ENCODE measurements at places on chromosomes 16 and 17. TPM values are rescaled to one million over a fixed set of nuclear protein-coding genes. Genes with fewer than 3 reads are reported as not detected.

- H3K4me3 ChIP-seq: no peak overlapping the region
- H3K27me3 ChIP-seq: peaks cover 9% of the 10 kb centered on the region
- H3K4me1 ChIP-seq: peaks cover 6% of the 10 kb centered on the region
- H3K27ac ChIP-seq: no peak overlapping the region
- peak; percentile 33 for DNase-seq
- H3K36me3 ChIP-seq: no peaks in the 10 kb centered on the region
Measured at GRCh38 chr17:80408872-80409271, 6.1 kb upstream of the ENDOV start.

GRCh38 chr17:68867759-68868516 lies 87.3 kb downstream of the ABCA8 start:
- H3K4me1 ChIP-seq: no peaks in the 10 kb centered on the region
- no peak overlapping the region for H3K27ac ChIP-seq
- no peak overlapping the region for H3K4me3 ChIP-seq

- DNase-seq: no peak
- H3K27ac ChIP-seq: peak overlapping the region; percentile 61
- no peak overlapping the region for H3K4me3 ChIP-seq
- H3K36me3 ChIP-seq: no peaks in the 10 kb centered on the region
Measured at GRCh38 chr16:88758944-88759244, 26.1 kb downstream of the PIEZO1 start.

- H3K27me3 ChIP-seq: no peaks in the 10 kb centered on the region
- DNase-seq: no peak
- H3K36me3 ChIP-seq: no peaks in the 10 kb centered on the region
- H3K4me3 ChIP-seq: no peak overlapping the region
Measured at GRCh38 chr17:70084476-70084875, 9.5 kb downstream of the KCNJ16 start.

DNA sequence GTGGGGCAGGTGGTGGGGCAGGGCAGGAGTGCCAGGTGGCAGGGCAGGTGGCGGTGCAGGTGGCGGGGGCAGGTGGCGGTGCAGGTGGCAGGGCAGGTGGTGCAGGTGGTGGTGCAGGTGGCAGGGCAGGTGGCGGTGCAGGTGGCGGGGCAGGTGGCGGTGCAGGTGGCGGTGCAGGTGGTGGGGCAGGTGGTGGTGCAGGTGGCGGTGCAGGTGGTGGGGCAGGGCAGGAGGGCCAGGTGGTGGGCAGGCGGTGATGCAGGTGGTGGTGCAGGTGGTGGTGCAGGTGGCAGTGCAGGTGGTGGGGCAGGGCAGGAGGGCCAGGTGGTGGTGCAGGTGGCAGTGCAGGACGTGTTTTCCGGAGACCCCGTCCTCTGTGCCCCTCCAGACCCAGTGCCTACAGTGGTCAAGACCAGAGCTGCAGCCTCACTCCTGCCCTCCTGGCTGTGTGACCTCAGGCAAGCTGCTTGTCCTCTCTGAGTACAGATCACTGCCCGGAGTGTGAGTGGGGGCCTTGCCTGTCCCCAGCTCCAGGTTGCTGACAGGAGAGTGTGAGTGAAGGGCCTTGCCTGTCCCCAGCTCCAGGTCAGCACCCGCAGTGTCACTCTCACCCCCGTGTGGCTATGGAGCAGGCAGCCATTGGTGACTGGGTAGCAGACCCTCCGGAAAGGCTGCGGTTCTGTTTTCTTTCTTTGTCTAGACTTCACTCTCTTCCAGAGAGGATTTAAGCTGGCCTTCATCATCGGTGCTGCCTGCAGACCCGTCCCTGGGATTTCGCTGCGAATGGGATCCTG lies 16.1 kb upstream of the NPTX1 start:
- no peak overlapping the region for H3K4me3 ChIP-seq
- DNase-seq: no peak
- no peaks in the 10 kb centered on the region for H3K36me3 ChIP-seq
- peaks cover 4% of the 10 kb centered on the region for H3K4me1 ChIP-seq

- H3K27me3 ChIP-seq: no peaks in the 10 kb centered on the region
- H3K27ac ChIP-seq: no peak overlapping the region
Measured at GRCh38 chr17:20306924-20307323, 160.4 kb downstream of the LGALS9B start.

DNA sequence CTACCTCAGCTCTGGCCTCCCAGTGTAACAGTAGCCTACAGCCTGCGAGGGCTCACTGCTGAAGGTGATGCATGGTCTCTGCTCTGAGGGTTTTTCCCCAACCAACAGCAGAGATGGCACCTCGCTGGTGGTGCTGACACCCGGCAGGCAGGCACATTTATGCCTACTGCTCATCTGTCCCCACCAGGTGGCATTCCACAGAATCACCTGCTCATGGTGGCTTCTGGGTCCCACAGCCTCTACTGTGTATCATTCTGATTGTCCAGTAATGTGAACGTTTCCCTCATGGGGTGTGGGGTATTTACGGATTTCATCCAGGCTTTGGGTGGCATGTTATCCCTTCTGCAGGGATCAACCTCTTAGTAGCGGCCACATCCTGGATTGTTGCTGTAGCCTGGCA lies 331.5 kb downstream of the SNX29 start:
- H3K27ac ChIP-seq: no peak overlapping the region
- no peaks in the 10 kb centered on the region for H3K36me3 ChIP-seq
- H3K4me1 ChIP-seq: no peaks in the 10 kb centered on the region
- H3K4me3 ChIP-seq: no peak overlapping the region
- no peak for DNase-seq
- H3K27me3 ChIP-seq: no peaks in the 10 kb centered on the region

Gene SMTNL2
- not detected for total RNA-seq

Gene MMP25
- total RNA-seq: 2.2 TPM

All from activated CD4-positive, alpha-beta memory T cell treated with anti-CD3 and anti-CD28 coated beads for 36 hours (primary cell).